Nephron progenitor cell (in vitro differentiated cells): ENCODE measurements at places on chromosomes 2 and 18.

- DNase-seq = no peak
Measured at GRCh38 chr2:241885946-241886643, 16.6 kb downstream of the RTP5 start.

DNA sequence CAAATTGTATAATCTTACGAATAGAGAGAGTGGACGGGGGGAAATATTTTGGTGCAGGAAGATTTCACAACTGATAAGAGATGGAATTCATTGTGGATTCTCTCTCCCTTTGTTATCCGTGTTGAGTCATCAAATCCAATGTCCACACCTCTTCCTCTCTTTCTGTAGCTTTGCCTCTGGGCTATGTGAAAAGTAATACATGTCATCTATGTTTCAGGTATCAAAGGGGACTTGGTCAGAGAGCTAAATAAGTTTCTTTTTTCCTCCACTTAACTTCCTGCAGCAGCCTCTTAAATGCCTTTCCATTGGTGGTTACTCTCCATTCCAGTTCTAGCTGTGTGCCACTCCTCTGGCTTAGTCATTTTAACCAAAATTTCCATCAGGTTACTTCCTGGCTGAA is 169.3 kb upstream of the NXPH2 start:
- DNase-seq = no peak

DNA sequence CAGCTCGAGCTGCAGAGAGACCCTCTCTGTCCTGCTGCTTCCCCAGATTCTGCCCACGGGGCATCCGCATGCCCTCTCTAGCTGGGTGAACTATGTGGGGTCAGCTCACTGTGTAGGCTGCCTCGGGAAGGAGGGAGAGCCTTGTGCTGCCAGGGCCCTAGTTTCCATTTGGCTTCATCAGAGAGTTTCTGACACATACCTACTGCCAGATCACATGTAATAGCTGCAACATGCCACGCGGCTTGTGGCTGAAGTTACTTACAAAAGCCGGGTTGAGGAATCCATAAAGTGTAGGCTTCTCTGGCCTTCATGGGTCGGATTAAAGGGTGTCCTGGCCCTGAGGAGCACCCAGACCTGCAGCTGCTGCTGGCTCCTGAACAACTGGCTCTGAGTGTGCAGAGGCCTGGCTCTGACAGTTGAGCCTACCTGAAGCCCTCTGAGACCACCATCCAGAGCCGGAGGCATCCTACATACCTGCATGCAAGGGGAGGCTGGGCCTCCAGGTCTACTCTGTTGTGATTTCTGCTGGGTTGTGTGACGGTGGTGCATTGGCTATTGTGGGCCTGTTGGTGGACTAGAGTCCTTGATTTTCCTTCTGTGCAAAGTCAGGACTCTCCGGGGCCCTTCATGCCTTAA is 130.0 kb downstream of the SH3RF3 start:
- DNase-seq = no peak

DNA sequence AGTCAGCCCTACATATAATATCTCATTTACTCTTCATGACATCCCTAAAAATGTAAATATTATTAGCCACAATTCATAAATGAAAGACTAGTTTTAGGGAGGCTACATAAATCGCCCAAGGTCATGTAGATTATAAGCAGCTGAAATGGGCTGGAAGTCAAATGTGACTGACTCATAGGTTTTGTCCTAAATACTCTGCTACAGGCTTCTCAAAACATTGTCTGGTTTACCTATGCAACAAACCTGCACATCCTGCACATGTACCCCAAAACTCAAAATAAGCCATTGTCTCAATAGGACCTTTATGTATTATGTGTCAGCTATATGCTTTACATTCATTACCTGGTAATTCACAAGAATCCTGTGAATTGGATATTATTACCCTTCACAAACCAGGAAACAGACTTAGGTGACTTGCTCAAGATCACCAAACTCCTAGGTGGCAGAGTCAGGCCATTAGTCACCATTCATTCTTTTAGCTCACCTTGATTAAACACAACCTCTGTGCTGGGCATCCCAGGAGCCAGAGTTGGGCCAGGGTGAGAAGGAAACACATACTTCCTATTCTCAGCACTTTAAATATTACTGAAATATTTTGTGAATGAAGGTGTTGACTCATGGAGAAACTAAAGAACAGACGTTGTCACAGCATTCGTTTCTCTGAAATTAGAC is 69.4 kb upstream of the CPO start:
- no peak for DNase-seq

GRCh38 chr18:3238742-3239141 is 8.9 kb upstream of the MYL12A start:
- no peak for DNase-seq

DNA sequence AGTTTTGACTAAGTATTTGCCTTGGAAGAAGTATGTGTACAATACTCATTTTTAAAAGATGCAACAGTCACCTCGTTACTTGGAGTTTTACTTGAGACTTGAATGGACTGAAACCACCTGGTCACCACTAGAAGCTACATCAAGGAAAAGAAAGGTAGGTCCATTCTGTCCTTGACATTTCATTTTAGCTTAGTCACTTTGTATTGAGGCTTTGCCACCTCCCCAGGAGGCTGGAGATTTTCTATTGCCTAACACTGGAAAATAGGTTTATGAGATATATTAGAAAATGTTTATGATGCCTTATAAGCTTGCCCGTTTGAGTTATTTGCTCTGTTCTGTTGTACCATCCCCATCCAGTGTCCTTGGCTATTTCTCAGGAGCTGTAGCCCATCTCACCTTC is 107.9 kb upstream of the ETAA1 start:
- no peak for DNase-seq

- no peak for DNase-seq
Measured at GRCh38 chr2:164569378-164569777, 51.9 kb downstream of the GRB14 start.

GRCh38 chr18:25587545-25587944 is 235.6 kb upstream of the ZNF521 start:
- no peak for DNase-seq

DNA sequence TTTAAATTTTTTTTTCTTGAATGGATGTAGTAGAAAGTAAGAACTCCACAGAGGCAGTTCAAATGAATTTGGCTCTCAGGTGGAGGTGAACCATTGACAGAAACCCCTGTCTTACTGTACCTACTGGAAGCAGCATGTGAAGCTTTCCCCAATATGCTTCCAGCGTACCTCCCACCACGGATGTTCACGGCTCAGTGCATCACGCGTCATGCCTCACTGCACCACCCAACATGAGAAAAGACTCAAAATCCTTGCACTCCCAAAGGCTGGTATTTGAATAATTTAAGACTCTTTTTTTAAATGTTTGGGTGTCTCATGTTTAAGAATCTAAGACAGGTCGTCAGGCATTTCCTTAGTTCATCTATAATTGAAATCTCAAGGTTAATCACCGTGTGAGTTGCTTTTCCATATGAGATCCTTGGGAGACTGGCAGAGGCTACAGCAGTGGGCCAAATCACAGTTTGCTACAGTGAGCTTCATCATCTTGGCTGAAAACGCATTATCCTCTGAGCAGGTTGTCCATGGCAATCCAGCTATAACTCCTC is 846.4 kb downstream of the DCDC2C start:
- DNase-seq = peak; percentile 15

GRCh38 chr18:31649978-31650719 is 34.2 kb downstream of the B4GALT6 start:
- no peak for DNase-seq

DNA sequence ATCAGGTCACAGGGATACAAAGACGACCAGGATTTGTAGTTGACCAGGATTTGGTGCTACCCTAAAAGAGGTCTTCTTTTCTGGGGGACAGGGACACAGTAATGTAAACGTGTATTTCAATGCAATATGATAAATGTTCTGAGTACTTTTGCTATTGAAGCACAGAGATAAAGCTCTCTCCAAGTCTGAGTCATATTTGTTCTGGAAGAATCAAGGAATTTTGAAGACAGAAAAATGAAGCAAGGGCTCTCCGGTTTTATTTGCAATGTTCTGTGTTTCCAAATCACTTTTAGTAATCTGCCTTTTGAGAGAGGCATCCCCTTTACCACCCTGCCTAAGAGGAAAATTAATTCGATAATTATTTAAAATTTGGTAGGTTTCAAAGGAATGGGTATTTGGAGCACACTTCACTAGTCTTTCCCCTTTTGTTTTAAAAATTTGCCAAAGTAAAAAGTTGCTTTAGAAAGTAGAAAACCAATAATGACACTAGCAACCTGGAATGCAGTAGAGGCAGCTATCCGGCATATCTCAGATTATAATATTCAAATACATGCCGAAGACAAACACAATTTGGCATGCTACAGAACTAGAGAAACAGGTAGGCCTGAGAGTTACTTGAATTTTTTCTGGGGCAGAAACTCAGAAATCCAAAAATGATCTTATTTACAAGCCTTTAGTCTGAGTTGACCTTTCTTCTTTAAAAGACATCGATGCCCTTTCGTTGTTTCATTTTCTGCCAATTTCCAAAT is 82.7 kb downstream of the MREG start:
- DNase-seq = no peak

DNA sequence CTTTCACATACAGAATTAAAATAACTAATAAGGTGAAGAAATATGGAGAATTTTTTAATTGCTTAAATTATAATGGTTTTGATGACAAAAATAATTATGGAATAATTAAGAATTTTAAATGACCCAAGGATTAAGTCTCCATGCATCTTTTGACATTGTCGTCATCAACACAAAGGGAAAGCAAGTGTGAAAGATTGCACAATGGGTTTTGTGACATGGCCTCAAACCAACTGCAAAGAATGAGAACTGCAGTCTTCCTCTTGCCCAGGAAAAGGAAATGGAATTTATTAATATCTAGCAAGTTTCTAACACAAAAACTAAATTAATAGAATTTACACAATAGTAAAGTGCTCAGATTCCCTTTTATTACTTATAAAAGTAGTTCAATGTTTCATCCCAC is 329.1 kb upstream of the PKDCC start:
- no peak for DNase-seq

DNA sequence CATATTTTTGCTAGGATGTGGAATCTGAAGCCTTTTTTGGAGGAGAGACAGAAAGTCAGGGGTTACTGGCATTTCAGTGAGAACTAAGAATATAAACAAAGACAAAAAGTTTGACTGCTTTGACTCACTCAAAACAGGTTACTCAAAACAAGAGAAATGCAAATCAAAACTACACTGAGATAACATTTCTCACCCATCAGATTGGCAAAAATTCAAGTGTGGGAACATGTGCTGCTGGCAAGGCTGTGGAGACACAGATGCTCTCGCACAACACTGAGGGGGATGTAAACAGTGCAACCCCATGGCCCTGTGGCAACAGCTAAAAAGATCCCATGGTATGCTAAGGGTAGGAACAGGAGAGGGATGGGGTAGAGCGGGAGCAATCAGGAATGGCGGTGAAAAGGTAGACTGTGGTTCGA is 86.6 kb downstream of the DTNB start:
- DNase-seq = no peak

DNA sequence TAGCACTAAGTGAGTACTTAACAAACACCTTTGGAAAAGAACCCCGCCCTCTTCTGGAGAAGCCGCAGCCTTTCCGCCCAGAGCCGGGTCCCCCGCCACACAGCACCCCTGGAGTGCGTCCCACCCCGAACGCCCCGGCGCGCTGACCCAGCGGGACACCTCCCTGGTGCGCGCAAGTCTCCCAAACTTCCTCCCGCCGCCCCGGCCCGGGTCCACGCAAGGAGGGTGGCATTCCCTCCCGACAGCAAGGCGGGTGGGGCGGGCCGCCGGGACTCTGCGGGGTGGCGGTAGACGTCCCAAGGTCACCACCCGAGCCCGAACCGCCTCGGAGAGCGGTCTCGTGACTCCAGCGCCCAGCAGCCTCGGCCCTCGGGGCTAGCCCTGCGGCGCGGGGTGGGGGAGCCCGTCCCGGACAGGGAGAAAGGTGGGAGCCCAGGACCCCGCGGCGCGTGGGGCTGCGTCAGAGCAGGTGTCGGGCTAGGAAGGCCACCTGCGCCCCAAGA is 598 bp downstream of the CCDC93 start:
- DNase-seq = peak; percentile 67

DNA sequence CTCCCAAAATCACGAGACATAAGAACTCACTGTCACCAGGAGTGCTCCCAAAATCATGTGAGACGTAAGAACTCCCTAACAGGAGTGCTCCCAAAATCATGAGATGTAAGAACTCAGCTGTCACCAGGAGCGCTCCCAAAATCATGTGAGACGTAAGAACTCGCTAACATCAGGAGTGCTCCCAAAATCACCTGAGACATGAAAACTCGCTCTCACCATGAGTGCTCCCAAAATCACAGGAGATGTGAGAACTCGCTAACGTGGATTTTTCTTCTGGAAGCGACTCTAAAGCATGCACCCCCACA is 53.1 kb downstream of the CTDP1 start:
- no peak for DNase-seq

DNA sequence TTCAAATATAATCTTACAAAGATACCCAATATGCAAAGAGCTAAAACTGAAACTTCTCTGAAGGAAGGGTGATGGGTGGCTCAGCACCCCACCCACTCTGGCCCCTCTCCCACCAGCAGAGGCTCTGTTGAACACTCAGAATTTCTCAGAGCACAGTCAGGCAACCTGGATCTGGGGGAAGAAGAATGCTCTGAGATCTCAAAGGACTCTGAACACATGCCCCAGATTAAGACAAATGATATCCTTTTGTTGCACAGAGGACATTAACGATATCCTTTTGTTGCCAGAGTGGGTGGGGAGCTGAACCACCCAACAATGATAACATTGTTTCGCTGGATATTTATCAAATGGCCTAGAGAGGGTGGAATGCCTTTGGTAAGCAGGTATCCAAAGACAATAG is 104.8 kb downstream of the LBH start:
- DNase-seq = no peak

- no peak for DNase-seq
Measured at GRCh38 chr2:239188536-239188935, 212.3 kb downstream of the HDAC4 start.

DNA sequence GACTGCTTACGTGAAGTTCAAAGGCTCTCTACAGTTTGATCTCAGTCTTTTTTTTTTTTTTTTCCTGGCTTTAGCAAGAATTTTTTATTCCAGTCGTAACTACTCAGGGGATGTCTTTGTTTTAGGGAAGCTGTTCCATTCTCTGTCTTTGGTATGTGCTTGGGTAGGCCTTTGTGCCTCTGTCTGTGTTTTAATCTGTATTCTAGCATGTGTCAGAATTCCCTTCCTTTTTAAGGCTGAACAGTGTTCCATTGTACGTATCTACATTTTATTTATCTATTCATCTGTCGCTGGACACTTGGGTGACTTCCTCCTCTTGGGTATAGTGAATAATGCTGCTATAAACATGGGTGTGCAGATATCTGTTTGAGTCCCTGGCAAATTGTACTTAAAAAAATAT is 42.6 kb downstream of the MYO1B start:
- no peak for DNase-seq

DNA sequence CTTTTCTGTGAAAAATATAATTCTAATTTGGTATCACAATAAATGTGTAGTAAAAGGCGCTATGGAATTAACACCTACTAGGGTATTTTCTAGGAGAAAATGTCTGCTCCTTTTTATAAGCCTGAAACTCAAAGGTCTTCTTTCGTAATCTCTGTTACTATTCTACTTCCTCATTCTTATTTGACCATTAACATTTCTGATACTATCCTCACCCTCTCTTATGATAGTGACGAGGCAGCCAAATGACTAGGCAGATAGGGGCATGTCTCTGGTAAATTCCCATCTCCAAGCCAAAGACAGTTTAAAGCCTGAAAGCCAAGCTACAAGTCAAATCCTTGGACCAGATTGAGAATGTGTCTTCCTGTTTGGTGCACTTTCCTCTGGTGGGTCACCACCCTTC is 251.7 kb downstream of the LRRTM4 start:
- DNase-seq = no peak
